ENCODE measurements at places on chromosomes 13 and 19.

DNA sequence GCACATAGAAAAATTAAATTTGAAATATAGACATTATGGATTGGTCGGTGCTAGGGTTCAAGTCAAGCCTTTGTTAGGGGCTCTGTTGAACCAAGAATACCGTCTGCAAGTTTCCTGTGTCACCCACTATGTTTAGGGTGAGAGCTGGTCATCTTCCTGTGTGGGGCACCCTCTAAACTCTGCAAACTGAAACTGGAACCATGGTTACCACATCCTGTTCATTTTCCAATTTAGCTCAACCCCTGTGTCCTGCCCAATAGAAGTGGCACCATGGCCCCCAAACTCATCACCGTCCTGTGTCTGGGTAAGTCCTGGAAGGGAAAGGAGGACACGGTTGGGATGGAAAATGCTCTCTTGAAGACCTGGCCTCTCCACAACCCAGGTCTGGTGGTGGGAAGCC, 29.9 kb downstream of the LAIR2 start:
- no peak for DNase-seq

DNA sequence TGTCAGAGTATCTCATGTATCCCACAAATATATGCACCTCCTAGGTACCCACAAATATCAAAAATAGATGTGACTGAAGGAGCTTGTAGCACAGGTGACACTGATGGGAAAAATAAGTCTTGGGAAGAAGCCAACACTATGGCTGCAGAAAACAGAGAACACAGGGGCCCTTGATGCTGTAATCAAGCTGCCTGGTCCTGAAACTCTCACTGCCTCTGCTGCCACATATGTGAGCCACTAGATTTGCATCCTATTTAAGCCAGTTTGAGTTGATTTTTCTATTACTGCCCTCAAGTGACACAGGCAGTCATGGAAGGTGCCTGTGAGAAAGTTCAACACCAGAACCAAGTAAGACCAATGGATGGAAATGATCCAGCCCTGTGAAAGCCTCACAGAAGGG, 720.8 kb downstream of the UQCRFS1 start:
- peak; percentile 61 for DNase-seq

DNA sequence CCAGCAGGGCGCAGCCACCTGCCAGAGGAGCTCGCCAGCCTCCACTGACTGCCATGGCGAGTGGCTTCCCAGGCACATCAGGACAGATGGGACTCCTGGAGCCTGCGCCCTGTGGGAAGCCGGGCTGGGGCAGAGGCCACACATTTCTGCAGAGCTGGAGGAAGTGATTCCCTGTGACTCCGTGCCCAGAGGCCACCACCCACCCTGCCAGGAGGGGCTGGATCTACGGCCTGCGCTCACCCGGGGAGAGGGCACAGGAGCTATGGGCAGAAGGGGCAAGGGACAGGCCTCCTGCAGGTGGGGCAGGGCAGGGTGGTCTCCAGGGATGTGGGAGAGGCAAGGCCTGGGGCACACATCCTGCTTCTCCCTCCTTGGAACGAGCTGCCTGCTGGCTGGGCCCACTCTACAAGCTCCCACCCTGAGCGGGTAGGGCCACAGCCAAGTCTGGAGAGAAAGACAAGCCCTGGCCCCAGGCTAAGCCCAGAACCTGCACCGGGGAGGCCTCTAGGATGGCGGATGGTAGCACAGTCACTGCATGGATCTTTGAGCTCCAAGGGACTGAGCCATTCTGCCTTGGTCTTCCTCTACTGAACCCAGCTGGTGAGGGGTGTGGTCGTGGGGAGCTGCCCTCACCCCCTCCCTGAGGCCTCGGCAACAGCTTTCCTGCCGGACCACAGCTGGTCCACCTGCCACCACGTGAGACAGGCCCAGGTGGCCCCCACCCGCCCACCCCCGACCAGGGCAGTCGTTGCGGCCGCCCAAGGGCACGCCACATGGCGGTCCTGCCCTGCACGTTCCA, 40.6 kb downstream of the CEBPG start:
- DNase-seq: no peak

- DNase-seq: peak; percentile 58
These were observed 344.4 kb upstream of the PCDH9 start for GRCh38 chr13:67574320-67575233.

DNA sequence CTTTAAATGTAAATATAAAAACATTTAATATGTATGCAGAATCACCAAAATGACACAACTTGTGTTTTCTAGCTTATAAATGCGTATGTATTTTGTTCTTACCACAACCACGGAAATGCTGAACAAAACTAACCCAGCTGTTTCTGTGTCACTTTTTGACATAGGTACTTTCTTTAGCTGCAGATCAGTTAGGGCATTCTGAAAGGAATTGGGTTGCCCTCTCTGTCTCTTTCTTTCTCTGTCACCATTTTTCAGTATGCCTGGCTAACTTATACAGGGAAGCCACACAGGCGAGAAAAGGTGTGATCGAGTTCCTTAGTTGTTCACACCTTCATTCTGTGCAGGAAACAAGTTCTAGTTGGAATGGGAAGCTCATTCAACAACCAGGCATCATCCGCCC, 72.6 kb upstream of the ARGLU1 start:
- DNase-seq: no peak

GRCh38 chr13:76663592-76664335, 222.4 kb downstream of the KCTD12 start:
- no peak for DNase-seq

DNA sequence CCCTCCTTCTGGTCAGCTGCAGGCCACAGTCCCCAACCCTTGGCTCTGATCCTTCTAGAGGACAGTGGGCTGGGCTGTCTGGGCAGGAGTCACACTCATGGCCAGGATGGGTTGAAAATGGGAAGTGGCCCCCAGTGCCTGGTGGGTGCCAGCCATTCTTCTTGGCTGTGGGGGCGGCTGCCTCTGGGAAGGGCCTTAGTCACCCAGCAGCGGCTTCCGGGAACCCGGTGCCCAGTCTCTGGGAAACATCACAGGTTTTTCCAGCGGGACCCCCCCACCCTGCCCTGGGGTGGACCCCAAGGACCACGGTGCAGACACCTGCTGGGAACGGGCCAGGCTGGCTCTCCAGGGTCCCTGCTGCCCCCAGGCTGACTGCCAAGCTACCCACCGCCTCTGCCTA, 27.3 kb upstream of the SLC7A10 start:
- DNase-seq: no peak

GRCh38 chr13:107422421-107422820, 792.9 kb downstream of the LIG4 start:
- DNase-seq: no peak

Measured in NCI-H526 treated with DMSO at 0.1 percent for 48 hours (cell line).